ENCODE measurements at places on chromosomes 1 and 21. TPM values are rescaled to one million over a fixed set of nuclear protein-coding genes. Genes with fewer than 3 reads are reported as not detected.

The TNN gene
- total RNA-seq = 0.31 TPM

The SFT2D2 gene
- 14.6 TPM for total RNA-seq

The ALG14 gene
- total RNA-seq = 0.73 TPM

The AKNAD1 gene
- not detected for total RNA-seq

The AUNIP gene
- 42.2 TPM for total RNA-seq

The RBM11 gene
- 3.3 TPM for total RNA-seq

The TNNT2 gene
- not detected for total RNA-seq

DNA sequence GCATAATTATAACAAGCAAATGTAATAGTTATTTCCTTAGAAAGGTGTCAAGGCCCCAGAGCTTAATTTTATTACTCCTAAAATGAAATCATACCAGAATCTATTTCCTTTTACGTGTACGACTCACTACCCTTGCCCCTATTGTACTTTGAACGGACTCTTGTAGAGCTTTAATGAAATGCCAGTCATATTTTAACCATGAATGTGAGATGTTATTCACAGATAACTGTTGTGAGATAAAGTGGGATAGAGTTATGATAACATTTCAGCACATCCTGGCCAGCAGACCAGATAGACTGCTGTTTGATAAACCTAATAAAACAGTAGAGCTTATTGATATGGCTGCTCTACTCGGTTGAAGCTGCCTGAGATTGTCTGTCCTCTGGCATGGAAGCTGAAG, 500.8 kb upstream of the PBX1 start:
- no peak for DNase-seq

- peak; percentile 37 for DNase-seq
Measured at GRCh38 chr1:6961289-6961688, 176.0 kb downstream of the CAMTA1 start.

DNA sequence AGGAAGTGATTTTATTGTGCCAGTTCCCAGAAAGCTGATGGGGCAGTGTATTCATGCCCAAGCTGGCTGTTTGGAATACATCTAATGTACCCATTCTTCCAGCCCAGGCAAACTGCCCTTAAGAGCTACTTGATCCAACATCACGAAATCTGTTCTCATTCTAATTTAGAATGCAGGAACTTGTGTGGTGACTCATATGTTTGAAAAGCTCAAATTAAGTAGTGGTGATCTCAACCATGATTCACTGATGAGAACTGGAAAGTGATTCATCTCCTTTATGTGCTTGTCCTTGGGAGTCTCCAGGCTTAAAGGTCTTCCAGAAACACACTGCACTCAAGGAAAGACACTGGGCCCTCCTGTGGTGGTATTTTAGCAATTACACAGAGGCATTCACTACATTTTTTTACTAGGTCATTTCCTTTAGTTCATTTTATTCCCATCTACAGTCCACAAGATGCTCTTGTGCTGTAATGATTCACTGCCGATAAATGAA, 65.4 kb downstream of the RPE65 start:
- DNase-seq = no peak

DNA sequence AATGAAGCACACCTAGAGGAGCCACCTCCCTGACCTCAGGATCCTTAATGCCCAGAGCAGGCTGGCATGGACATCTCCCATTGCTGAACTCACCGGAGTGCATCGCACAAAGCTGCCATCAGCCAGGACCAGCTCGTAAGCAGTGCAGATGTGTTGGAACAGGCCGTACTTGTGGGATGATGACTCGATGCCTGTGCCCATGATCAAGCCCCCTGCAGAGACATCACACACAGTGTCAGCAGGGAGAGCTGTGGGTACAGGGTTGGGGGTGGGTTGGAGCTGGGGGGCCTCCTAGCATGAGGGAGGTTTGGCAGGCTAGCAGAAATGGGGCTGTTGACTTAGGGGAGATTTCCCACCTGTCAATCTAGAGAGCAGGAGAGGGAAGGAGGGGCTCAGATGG, 12.0 kb downstream of the DHCR24 start:
- no peak for DNase-seq

DNA sequence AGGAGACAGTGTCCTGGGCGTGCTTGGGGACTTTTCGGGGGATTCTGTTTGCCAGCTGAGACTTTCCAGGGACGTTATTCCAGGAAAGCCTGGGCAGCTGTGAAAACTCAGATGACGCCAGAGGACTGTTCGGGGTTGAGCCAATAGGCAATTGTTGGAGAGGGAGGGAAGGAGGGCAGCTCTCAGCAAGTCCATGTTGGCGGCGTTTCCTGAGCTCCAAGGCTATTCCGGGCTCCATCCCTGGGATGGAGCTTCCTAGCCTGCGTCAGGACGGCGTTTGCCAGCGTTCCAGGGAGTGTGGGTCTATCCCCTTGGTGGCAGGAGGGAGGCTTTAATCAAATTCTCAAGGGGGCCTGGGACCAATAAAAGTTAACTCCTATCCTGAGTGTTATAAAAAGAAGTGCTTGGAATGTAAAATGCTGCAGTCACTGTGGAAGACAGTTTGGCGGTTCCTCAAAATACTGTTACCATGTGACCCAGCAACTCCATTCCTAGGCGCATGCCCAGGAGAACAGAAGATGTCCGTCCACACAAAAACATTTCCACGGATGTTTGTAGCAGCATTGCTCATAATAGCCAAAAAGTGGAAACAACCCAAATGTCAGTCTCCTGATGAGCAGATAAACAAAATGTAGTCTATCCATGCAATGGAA, 15.2 kb downstream of the SLC27A3 start:
- peak; percentile 36 for DNase-seq

DNA sequence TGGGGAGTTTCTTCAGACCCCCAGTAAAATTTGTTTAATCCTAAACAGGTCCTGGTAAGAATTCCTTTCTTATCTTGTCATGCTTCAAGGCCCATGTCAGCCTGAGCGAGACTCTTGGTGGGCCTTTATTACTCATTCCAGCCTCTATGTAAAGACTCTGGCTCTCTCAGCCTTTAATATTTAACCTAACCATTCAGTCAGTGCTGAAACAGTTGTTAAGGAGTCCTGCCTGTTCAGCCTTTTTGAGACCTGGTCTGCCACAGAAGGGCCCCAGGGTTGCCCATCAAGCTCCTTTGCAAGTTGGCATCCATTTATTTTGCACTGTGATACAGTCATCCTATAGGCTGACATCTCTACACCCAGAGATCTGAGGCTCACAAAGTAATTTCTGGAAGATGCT, 107.7 kb upstream of the VANGL1 start:
- no peak for DNase-seq

GRCh38 chr1:201693890-201694607, 134.9 kb upstream of the IPO9 start:
- DNase-seq = peak; percentile 73

- no peak for DNase-seq
Measured at GRCh38 chr1:228744356-228744755, 9.1 kb downstream of the RHOU start.

DNA sequence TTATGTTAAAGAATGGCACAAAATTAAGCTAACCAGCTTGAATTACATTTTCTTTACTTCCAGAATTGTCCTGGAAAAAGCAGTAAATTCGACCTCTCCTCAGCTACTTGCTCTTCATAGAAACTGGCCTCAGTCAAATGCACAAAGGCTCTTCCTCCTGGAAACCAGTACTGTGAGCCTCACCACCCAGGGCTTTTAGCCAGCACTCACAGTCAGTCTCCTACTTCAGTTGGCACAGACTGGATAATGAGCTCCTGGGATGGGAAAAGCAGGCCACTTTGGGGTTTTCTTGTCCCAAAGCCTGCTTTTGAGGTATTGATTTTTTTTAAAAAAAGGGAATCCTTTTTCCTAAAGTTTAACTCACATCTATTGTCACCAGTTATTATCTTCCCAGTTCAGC, 40.4 kb downstream of the SCYL3 start:
- no peak for DNase-seq

DNA sequence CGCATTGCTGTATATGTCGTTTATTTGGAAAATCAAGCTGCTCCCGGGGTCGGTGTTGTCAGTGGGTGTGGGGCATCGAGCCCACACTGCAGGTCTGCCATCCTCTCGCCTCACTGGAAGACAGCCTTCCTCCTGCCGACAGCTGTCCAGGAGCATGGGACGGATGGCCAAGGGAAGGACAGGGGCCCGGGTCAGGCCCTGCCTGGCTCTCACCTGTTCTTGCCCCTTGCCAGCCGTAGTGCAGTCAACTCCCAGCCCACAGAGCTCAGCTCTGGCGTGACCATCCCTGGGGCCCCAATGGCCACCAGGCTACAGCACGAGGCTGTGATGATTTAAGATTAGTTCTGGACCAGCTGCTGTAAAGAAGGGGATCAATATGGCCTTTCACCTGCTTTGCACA, 86.9 kb upstream of the ACTL8 start:
- no peak for DNase-seq

DNA sequence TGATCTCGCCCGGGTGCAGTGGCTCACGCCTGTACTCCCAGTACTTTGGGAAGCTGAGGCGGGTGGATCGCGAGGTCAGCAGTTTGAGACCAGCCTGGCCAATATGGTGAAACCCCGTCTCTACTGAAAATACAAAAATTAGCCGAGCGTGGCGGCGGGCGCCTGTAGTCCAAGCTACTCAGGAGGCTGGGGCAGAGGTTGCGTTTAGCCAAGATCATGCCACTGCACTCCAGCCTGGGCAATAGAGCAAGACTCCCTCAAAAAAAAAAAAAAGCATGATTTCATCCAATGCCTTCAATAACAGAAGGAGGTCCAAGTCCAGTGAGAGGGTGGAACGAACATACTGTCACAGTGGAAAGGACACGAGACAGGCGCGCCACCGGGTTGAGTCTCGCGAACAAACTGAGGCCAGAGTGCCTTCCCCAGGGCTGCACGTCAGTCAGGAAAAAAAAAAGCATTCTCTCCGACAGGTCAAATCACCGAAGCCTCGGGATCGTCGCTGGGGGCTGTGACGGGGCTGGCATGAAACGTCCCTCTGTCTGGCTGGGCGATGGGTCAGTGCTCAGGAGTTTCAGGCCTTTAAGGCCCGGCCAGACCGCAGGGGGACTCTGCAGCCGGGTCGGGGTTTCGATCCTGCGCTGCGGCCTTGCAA, 8.4 kb upstream of the CROCC start:
- DNase-seq = no peak

DNA sequence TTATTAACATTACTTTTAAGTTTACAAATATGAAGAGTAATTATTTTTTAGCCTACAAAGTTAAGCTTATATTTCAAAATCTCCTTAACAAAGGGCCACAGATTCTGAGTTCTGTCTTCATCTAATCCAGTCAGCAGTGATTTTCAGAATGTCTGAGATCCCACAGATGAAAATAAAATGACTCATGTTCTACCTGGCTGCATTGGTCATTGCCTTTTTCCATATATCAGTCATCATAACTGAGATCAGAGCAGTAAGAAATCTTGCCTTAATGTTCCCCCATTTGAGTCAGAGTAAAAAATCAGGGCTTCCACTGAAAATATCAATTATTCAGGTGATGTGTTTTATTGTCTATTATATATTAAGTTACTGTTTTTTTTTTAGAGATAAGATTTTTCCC, 416.1 kb downstream of the MRPL39 start:
- DNase-seq = no peak

DNA sequence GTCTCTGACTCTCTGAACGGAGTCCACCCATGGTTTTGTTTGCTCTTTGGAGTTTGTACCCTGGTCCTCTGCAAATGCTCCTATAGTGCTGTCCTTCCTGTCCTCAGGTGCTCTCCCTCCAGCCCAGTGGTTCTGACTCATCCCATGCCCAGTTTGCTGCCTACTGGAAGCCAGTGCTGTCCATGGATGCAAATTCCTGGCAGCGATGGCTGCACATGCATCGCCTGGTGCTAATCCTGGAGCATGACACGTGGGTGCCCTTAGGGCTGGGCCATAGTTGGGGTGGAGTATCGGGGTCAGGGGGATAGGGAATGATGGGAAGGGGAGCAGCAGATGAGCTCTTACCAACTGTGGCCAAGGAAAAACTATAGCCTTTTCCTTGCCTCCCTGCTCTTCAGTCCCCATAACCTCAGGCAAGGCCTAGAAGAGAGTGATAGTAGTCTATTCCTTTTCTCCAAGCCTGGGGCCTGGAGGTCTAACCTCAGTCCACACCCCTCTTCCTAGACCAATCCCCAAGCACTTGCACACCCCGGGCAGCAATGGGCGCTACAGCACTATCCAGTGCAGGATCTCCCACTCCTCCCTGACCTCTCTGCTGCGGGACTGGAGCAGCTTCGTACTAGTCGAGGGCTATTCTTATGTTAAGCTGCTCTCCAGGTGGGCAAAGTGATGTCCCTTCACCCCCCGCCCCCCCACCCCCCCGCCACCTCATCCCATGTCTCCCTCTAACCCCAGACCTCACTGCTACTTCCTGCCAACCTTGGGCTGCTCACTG, 31.6 kb downstream of the HYI start:
- peak; percentile 72 for DNase-seq

DNA sequence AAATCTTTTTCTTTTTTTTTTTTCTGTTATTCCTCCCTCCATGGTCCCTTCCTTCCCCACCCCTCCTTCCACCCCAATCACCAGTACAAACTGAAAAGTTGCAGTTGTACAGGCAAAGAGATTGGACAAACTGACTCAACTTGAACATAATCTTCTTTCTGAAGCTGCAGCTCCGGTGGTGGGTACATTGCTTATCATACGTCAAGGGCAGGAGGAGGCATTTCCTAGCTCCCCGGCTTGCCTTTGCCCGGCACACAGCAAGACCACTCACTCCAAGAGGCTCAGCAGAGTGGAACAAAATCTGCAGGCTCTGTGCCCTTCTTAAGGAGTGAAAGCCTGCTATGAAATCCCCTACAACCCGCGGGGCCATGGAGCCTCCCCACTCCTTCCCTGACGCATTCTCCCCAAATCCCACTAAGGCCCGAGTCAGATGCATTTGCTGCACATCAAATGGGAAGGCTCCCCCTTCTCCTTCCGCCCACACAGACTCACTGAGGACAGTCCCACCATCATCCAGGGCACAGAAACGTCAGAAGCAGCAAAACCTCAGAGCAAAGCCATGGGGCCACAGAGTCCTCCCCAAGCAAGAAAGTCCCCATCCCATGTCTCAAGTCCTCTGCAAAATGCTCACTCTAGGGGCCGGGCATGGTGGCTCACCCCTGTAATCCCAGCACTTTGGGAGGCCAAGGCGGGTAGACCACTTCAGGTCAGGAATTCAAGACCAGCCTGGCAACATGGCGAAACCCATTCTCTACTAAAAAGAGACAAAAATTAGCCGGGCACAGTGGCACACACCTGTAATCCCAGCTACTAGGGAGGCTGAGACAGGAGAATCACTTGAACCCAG, 45.9 kb downstream of the SYF2 start:
- DNase-seq = no peak

- DNase-seq = no peak
Measured at GRCh38 chr1:54220004-54220811, 20.2 kb downstream of the MRPL37 start.

Measured in H7 (cell line).